Activated CD4-positive, alpha-beta memory T cell treated with anti-CD3 and anti-CD28 coated beads, Interleukin-2, amount 10 ng/mL, durations not matched to agents 7 days and 5 days (primary cell): ENCODE measurements at places on chromosomes 3 and 15. TPM values are rescaled to one million over a fixed set of nuclear protein-coding genes. Genes with fewer than 3 reads are reported as not detected.

Gene ANKUB1
- not detected for total RNA-seq

DNA sequence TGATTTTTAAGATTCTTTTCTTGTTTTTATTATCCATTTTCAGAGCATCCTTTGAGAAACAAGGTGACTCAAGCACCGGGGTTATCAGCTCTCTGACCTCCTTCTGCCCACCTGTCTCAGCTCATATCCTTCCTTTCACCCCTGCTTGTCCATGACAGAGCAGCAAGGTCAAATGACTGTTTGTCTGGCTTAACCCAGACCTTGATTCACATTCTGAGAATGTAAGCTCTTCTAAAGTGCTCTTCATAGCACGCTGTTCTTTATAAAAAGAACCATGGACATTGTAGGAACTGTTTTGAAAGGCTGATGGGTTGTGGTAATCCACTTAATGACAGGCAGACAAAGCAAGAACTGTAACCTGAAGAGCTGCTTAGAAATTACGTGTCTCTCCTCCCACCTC, 122.5 kb downstream of the CHST2 start:
- no peak for DNase-seq
- H3K27me3 ChIP-seq: no peaks in the 10 kb centered on the region
- H3K4me3 ChIP-seq: no peak overlapping the region
- H3K36me3 ChIP-seq: no peaks in the 10 kb centered on the region

GRCh38 chr3:126731044-126731443, 27.0 kb downstream of the CHCHD6 start:
- H3K4me3 ChIP-seq: no peak overlapping the region
- peak overlapping the region; percentile 6 for H3K27ac ChIP-seq
- DNase-seq: peak; percentile 18
- no peaks in the 10 kb centered on the region for H3K27me3 ChIP-seq
- peaks cover 8% of the 10 kb centered on the region for H3K4me1 ChIP-seq
- H3K36me3 ChIP-seq: no peaks in the 10 kb centered on the region

GRCh38 chr15:100060276-100060926, 281.4 kb downstream of the ADAMTS17 start:
- DNase-seq: no peak
- H3K4me1 ChIP-seq: no peaks in the 10 kb centered on the region
- no peaks in the 10 kb centered on the region for H3K27me3 ChIP-seq
- H3K36me3 ChIP-seq: no peaks in the 10 kb centered on the region

DNA sequence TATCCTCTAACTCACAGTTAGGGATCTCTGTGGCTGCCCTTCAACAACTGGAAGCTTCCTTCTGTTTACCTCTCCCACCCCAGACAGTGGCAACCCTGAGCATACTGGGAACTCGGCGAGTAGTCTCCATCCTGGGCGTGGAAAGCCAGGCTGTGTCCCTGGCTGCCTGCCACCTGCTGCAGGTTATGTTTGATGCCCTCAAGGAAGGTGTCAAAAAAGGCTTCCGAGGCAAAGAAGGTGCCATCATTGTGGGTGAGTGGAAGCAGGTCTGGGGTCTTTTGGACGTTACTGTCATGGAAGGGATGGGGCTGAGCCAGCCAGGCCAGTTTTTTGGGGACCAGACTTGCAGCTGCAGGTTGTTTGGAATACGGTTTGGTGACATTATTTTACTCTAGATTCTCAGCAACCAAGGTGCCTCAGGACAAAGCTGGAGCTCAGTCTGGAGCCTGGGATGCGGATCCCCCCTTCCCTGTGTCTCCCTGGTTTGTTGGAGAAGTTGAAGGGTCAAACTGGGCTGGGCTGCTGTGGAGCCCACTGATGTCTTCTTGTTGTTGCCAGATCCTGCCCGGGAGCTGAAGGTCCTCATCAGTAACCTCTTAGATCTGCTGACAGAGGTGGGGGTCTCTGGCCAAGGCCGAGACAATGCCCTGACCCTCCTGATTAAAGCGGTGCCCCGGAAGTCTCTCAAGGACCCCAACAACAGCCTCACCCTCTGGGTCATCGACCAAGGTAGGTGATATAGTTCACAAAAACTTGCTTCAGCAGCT, 7.5 kb downstream of the UNC45A start:
- DNase-seq: no peak
- H3K27me3 ChIP-seq: no peaks in the 10 kb centered on the region
- H3K4me1 ChIP-seq: no peaks in the 10 kb centered on the region
- peaks cover 55% of the 10 kb centered on the region for H3K36me3 ChIP-seq

Gene ECT2
- total RNA-seq: 68.8 TPM

- H3K4me3 ChIP-seq: no peak overlapping the region
- no peaks in the 10 kb centered on the region for H3K27me3 ChIP-seq
- no peak overlapping the region for H3K27ac ChIP-seq
- H3K4me1 ChIP-seq: no peaks in the 10 kb centered on the region
These were observed 36.8 kb downstream of the HGD start for GRCh38 chr3:120645083-120645845.

DNA sequence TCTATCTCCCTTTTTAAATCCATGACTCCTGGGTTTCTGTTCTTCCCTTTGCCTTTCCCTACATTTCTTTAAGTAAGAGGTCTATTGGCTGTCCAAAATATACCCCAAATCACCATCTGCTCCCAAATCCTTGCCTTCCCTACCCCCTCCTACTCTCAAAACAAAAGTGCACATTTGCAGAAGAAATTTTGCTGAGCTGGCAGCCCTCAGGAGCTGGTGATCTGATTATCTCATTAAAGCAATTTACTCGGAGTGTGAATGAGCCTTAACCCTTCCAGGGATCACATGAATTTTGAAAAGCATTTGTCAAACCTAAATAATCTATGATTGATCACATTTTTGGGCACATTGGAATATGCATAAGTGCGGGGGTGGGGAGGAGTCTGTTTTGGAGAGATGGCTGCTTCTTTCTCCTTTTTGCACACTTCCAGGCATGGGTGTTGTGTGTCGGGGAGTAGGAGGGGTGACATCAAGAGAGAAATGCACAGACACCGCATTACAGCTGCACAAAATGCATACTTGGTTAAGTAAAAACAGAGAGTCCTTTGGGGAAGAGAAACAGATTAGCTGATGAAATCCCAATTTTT, 892.6 kb downstream of the TUSC7 start:
- H3K4me1 ChIP-seq: no peaks in the 10 kb centered on the region
- no peaks in the 10 kb centered on the region for H3K36me3 ChIP-seq
- no peak overlapping the region for H3K27ac ChIP-seq
- no peak overlapping the region for H3K4me3 ChIP-seq
- no peak for DNase-seq
- no peaks in the 10 kb centered on the region for H3K27me3 ChIP-seq

Gene STOML1
- 7.1 TPM for total RNA-seq

DNA sequence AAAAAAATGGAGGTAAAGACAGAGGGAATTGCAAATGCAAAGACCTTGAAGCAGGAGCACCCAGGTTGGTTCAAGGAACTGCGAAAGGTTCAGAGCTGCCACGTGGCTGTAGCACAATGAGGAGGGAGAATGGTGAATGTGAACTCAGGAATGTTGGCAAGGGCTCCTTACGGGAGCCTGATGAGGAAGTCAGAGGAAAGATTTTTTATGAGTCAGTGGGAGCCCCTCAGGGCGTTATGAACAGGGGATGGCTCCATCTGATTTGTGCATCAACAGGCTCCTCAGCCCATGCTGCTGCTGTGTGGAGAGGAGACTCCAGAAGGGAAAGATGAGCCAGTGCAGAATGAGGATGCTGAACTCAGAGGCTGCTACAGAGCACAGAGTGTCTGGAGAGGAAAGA, 194.4 kb downstream of the ARRDC4 start:
- no peak overlapping the region for H3K4me3 ChIP-seq
- no peak overlapping the region for H3K27ac ChIP-seq
- DNase-seq: no peak
- peaks cover 2% of the 10 kb centered on the region for H3K27me3 ChIP-seq
- no peaks in the 10 kb centered on the region for H3K36me3 ChIP-seq
- peaks cover 7% of the 10 kb centered on the region for H3K4me1 ChIP-seq

DNA sequence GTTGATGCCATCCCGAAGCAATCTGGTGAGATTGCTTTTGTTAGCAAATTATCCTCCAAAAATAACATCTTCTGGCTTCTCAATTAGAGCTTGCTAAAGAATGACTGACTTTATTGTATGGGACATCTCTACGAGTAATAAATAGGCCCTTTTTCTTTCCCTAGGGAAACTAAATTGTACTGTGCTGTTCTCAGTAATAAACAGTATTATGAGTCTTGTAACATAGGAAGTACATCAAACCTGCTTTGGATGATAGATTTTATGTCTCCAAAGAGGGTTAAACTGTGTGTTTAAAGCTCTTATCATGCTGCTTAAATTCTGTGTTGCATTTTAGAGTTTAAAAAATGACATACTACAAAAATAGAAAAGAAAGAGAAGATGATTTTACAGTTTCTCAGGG, 153.4 kb upstream of the THRB start:
- DNase-seq: no peak
- H3K4me1 ChIP-seq: no peaks in the 10 kb centered on the region
- no peaks in the 10 kb centered on the region for H3K36me3 ChIP-seq

Gene VILL
- total RNA-seq: 18.4 TPM

DNA sequence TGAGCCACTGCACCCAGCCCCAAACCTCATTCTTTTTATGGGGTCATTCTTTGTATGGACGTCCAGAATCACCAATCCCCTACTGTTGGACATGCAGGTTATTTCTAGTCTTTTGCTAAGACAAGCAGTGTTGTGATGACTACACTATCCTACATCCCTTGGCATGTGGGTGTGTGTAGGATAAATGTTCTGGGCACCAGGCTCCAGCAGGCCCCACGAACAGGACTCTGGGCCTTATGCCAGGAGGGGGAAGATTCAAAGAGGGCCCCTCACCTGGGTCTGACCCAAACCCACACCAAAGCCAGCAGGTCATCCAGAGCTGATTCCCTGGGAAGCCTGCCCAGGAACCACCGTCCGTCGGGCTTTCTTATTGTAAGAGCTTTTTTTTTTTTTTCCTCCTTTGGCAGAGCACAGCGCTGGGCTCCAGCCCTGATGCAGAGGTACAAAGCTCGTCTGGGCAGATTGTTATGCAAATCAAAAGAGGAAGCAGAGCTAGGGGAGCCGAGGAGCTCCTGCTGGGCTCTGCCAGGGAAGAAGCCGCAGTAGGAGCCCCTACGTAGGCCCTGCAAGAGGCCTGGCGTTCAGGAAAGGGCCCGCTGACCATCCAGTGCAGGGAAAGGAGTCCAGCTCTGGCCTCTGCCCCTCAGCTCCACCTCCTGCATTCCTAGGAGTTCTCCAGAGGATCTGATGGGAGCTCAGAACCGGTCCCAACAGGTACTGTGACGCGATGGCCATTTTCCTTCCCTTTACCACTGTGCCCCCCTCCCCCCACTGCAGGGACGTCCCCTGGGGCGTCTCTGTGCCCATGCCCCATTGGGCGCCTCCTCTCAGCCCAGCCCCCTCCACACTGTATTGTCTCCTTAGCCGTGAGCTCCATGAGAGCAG, 29.0 kb upstream of the FURIN start:
- peak overlapping the region; percentile 90 for H3K27ac ChIP-seq
- DNase-seq: no peak
- peaks cover 36% of the 10 kb centered on the region for H3K36me3 ChIP-seq
- H3K27me3 ChIP-seq: no peaks in the 10 kb centered on the region
- peak overlapping the region; percentile 79 for H3K4me3 ChIP-seq

DNA sequence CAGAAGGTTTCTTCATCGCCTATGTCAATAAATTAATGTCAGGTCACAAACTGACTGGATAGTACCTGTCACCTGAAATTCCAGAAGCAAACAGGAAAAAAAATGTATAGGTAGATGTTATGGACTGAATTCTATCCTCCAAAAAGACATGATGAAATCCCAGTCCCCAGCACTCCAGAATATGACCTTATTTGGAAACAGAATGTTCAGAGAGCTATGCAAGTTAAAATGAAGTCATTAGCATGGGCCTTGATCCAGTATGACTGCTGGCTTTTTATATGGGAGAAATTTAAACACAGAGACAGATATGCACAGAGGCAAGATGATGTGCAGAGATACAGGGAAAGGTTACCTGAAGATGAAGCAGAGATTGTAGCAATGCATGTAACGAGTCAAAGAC, 953.4 kb downstream of the ZPLD1 start:
- no peaks in the 10 kb centered on the region for H3K36me3 ChIP-seq
- H3K4me3 ChIP-seq: no peak overlapping the region
- DNase-seq: no peak
- no peaks in the 10 kb centered on the region for H3K4me1 ChIP-seq
- H3K27me3 ChIP-seq: no peaks in the 10 kb centered on the region

- H3K4me1 ChIP-seq: no peaks in the 10 kb centered on the region
- no peak overlapping the region for H3K27ac ChIP-seq
- H3K4me3 ChIP-seq: no peak overlapping the region
- peaks cover 2% of the 10 kb centered on the region for H3K27me3 ChIP-seq
These were observed 26.6 kb upstream of the SLMAP start for GRCh38 chr3:57729334-57730045.

DNA sequence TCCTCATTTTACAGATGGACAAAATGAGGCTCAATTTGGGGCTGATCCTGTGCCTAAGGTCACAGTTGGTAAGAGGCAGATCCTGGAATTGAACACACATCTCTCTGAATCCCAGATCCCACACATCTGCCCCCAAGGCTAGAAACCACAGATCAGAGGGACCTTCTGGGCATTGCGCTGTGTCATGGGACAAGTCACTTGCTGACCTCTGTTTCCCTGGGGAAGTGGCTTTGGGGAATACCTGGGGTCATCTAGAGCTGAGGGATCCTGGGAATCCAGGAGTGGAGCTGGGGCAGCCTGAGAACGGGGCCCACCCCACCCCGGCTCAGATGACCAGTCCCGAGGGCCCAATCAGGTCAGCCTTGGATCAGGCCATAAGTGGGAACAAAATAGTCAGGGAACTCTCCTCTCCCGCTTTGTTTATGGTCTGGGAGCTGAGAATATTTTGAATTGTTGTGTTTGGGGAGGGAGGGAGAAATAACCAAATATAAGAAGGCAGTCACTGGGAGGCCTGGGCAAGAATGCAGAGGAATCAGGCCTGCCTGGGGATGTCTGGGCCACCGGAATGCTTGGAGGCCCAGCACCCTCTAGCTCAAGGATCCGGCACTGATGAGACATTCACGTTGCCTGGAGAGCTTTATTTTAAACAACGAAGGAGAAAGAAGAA, 8.8 kb upstream of the SLC6A6 start:
- peaks cover 18% of the 10 kb centered on the region for H3K4me1 ChIP-seq
- H3K36me3 ChIP-seq: no peaks in the 10 kb centered on the region
- H3K4me3 ChIP-seq: no peak overlapping the region
- peaks cover 14% of the 10 kb centered on the region for H3K27me3 ChIP-seq
- no peak overlapping the region for H3K27ac ChIP-seq

GRCh38 chr3:192817053-192817452, 89.7 kb upstream of the FGF12 start:
- H3K4me1 ChIP-seq: peaks cover 57% of the 10 kb centered on the region
- no peak overlapping the region for H3K4me3 ChIP-seq
- H3K36me3 ChIP-seq: no peaks in the 10 kb centered on the region

Gene ADAMTS17
- total RNA-seq: 0.68 TPM

DNA sequence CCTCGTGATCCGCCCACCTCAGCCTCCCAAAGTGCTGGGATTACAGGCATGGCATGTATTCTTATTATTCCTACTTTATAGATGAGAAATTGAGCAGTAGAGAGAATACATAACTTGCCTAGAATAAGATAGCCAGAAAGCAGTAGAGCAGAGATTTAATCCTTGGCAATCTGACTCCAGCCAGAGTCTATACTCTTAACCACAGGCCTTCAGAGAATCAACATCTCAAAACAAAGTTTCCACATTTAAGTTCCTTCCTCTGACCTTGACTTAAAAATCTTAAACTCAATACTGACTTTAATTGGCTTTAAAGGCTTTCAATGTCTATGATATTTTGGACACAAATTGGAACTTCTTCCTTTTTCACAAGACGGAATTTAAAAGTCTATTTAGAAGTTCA, 37.1 kb downstream of the ZNF106 start:
- H3K36me3 ChIP-seq: peaks cover 28% of the 10 kb centered on the region
- no peak overlapping the region for H3K4me3 ChIP-seq
- H3K27me3 ChIP-seq: no peaks in the 10 kb centered on the region
- H3K27ac ChIP-seq: no peak overlapping the region

Gene DUOXA1
- total RNA-seq: not detected
